ENCODE measurements at places on chromosomes 2 and 18. TPM values are rescaled to one million over a fixed set of nuclear protein-coding genes. Genes with fewer than 3 reads are reported as not detected.

Gene RUFY4
- total RNA-seq: 0.85 TPM

GRCh38 chr2:166375736-166376487 lies at the start of gene SCN9A:
SCN9A (minus strand) TSS chr2:166375944; CDS start chr2:166311756, 64,188 bp downstream.
- no peak for DNase-seq

DNA sequence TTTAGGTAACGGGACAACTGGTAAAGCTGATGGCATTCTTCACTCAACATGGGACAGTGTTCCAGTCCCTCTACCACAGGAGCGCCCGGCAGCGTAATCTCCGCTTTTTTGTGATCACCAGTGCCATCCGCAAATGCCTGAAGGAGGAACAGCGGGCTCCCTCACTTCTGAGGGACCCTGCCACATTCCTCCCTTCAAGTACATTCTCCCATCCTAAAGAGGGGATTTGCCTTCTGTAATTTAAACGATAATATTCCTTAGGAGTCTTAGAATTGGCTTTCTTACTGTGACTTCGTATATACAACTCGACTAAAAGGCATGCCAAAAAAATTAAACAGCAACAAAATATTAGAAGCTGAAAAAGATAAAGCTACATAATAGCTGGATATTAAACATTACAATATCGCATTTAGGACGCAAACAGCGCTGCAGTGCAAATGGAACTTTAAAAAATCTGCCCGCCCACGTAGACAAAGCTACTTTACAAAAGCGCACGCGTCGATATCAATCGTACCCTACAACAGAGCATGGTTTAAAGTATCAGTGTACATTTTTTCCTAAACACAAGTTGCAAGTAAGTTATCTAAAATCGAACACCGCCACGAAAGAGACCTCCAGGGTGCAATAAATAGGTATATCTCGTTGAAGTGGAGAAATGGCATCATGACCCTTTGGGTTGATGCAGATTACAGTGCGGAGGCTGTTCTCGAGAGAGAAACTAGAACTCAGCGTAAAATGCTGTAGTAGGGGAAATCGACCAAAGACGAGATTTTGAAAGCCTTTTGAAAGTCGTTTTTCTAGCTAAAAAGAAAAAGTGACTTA lies 2.3 kb upstream of the VSNL1 start:
- DNase-seq: no peak

GRCh38 chr2:100137866-100138570 lies 4.4 kb downstream of the AFF3 start:
- no peak for DNase-seq
